ENCODE measurements at places on chromosomes 6 and 20.

GRCh38 chr6:11113038-11113437, 1.5 kb upstream of the ERVFRD-1 start:
- no peak for DNase-seq

DNA sequence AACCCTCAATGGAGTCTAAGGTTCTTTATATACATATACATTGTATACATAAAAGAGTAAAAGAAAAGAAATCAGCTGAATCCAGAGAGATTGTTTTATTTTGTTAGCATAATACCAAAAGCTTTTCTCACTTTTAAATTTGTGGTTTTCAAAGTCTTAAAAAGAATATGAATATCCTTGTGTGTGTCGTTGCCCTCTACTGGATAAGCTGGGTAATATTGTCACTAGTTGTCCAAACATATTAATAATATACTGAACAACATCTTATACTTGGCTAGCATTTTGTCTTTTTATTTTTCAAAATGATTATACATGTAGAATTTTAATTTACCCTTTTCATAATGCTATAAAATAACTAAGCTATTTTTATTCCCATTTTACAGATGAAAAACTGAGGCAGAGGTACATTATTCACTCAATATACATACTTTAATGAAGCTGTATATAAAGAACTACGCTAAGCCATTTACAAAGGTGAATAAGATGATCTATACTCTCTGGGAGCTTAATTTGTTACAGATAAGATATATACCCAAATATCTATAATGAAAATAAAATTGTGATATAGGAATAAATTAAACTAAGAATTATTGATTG, 531.7 kb downstream of the TFAP2B start:
- DNase-seq: no peak

GRCh38 chr6:109118337-109118736, 23.0 kb downstream of the CEP57L1 start:
- no peak for DNase-seq

GRCh38 chr6:37695857-37696219, 1.8 kb downstream of the MDGA1 start:
- no peak for DNase-seq

GRCh38 chr20:10469599-10469998, 34.5 kb downstream of the SLX4IP start:
- DNase-seq: peak; percentile 92

GRCh38 chr20:40744072-40744817, 55.2 kb upstream of the MAFB start:
- DNase-seq: no peak

DNA sequence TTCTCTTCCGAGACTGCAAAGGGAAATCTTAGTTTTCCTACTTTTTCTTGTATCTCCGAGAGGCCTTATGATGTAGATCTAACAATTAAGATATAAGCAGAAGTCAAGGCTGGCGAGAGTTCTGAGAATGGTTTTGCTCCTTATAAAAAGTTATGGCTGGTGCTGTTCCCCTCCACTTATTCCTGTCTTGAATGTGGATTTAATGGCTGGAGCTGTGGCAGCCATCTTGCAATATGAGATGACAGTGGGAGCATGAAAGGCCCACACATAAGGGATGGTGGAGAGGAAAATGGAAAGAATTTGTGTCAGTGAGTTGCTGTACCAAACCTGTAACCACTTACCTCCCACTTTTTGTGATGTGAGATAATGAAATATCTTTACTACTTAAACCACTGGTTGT, 124.6 kb upstream of the SLC22A23 start:
- no peak for DNase-seq

GRCh38 chr20:2755451-2756055, 44.9 kb downstream of the CPXM1 start:
- no peak for DNase-seq

GRCh38 chr6:23137611-23138010, 568.2 kb downstream of the HDGFL1 start:
- no peak for DNase-seq

DNA sequence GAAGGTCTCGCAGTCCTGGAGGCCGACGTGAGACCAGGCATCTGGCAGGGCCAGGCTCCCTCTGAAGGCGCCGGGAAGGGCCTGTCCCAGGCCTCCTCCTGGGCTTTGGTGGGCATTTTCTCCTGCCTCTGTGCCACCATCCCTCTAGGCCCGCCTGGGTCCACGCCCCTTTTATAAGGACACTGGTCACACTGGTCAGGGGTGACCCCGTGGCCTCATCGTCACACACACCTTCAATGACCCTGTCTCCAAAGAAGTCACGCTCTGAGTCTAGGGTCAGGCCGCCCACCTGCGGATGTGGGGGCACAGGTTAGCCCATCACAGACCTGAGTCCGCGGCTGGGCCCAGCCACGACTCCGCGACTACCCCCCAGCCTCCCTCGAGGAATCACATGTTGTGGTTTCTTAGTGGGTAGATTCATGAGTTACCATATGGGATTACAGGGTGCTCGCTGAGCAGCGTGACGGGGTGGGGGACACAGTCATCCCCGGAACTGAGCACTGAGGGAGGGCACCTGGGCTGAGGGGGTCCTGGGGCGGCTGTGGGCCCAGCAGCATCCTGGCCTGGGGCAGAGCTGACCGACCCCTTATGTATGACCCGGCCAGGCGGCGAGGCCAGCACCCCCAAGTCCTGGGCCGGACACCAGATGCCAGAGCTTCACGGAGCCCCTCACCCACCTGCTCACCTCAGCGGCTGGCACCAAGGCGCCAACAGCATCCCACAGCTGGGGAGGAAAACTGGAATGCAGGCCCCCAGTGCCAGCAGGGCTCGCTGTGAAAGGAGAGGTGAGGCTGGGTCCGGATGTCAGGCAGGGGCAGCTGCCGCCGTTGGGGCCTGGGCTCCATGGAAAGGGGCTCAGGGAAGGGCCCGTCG, 115.9 kb downstream of the DLL1 start:
- no peak for DNase-seq

DNA sequence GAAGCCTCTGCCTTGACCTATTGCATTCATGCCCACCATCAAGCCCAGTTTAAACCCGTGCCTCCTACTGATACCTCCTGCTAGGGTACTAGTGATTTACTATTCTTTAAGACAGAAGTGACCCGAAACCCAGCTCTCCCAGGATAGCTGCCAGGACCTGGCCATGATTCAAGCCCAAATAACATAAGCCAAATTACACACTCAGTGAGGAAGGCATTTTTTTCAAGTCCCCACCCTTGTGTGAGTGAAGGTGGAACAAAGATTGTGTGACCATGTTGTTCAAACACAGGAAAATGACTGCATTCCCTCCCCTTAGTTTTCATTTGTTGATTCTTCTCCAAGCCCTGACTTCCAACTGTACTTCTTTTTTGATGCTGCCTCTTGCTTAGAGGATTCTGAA, 3.7 kb upstream of the KAT14 start:
- DNase-seq: no peak

DNA sequence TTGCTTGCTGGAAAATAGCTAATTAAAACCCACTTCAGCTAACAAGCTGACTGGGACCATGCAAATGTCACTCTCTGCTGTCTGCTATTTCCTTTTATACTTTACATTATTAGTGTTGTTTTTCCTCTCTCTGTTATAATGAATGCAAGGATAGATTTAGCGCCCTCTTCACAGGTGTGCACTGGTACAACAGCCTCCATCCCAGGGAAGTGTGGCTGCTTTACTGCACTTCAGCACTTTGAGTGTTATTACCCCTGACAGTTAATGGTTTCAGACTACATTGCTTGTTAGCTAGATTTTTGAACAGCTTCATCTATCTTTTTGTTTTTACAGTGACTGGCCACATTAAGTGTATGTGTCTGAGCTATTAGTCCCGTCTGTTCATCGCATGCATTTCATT, 405.7 kb downstream of the RNF144B start:
- no peak for DNase-seq

DNA sequence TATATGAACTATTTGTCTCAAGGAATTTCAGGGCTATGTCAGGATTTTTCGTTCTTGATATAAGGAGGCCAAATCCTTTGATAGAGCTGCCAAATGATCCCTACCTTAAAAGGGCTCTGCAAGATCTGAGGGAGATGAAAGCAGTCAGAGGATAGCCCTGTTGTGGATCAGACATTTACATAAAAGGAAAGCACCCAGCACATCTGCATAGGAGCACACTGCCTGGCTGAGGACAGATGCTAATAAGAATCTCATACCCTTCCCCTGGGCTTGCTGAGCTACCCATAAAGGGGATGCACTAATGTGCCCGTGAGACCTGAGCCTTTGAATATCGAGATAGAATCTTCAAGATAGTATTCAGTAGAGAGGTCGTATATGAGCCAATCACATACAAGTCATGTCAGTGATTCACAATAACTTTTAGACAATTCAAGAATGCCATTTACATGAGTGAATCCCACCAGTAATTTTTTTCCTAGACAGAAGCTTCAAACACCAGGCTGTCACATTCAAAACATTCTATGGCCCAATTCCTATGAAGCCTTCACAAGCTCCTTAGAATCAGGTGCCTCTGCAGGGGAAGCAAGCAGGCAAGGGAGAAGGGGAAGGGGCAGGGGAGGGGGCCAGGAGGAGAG, 71.1 kb downstream of the STMND1 start:
- DNase-seq: no peak

- DNase-seq: no peak
Observed at GRCh38 chr6:147738099-147738498, 229.6 kb downstream of the SAMD5 start.

DNA sequence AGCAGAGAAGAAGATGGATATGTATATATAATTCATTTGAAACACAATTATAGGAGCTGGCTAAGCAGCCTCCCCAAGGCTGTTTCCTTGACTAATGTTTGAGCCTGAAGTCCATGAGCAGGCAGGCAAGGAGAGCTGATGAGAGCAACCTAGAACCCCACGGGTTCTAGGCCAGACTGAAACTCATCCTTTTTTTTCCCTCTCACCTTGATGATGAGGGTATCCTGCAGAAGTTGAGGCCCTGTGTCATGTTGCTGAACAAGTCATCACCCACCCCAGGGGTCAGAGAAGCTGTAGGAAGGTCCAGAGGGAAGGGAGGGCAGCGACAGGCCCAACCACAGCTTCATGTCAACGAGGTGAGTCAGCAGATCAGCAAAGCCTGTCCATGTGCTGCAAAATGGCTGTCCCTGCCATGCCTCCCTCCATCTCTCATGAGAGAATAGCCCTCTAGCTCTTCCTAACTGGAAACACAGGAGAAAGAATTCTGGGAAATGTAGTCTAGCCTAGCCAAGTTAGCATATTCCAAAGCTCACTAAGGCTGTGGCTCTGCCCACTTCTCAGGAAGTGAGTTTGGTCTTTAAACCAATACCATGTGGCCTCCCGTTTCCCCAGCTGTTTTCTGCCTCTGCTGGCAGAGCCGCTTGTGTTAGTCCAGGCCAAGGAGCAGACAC, 91.3 kb upstream of the DTNBP1 start:
- peak; percentile 57 for DNase-seq

DNA sequence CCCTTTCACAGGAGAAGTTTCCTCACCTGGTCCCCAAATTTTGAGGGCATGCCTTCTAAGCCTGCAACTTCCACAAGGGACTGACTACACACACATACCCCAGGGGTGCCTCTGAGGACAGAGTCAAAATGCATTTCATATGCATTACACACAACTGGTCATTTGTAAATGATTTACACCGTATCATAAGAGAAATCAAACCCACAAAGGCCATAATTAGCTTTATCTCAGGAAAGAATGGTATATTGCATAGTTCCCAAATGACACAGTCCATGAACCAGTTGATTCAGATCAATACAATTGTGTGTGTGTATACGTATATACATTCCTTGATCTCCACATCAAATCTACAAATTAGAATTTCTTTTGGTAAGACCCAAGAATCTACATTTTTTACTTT, 203.3 kb upstream of the PRDM1 start:
- DNase-seq: no peak

- peak; percentile 86 for DNase-seq
Observed at GRCh38 chr6:79724816-79725215, 93.7 kb downstream of the SH3BGRL2 start.

GRCh38 chr20:62879275-62880146, 17.9 kb upstream of the TCFL5 start:
- DNase-seq: no peak

GRCh38 chr6:18503206-18503592, 116.0 kb downstream of the RNF144B start:
- no peak for DNase-seq

GRCh38 chr20:23995905-23996666, 7.5 kb upstream of the GGTLC1 start:
- peak; percentile 63 for DNase-seq

GRCh38 chr6:158610319-158610968, 34.1 kb downstream of the DYNLT1 start:
- DNase-seq: no peak

GRCh38 chr6:48147051-48147450, 36.1 kb upstream of the PTCHD4 start:
- DNase-seq: no peak

- DNase-seq: no peak
Observed at GRCh38 chr20:61803915-61804751, 261.5 kb downstream of the TAF4 start.

DNA sequence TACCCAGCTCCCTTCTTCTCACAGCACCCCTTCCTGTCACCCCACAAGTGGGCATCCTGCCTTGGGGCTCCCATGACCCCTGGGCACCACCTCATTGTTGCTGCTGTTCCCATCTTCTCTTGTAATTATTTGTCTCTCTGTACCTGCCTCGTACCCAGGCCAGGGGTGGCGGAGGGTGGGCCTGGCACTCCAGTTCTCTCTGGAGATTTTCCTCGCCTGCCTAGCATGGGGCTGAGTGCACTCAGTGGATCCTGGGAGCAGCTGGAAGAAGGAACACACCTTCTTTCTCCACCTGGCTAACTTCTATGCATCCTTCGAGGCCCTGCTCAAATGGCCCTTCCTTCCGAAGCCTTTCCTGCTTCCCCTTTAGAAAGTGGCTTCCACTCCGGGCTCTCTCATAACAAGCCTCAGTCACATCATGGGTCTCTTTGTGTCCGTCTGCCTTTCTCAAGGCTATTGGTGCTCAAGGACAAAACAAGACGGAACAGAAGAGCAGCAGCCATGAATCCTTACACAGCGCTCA, 79.2 kb downstream of the SRC start:
- no peak for DNase-seq

DNA sequence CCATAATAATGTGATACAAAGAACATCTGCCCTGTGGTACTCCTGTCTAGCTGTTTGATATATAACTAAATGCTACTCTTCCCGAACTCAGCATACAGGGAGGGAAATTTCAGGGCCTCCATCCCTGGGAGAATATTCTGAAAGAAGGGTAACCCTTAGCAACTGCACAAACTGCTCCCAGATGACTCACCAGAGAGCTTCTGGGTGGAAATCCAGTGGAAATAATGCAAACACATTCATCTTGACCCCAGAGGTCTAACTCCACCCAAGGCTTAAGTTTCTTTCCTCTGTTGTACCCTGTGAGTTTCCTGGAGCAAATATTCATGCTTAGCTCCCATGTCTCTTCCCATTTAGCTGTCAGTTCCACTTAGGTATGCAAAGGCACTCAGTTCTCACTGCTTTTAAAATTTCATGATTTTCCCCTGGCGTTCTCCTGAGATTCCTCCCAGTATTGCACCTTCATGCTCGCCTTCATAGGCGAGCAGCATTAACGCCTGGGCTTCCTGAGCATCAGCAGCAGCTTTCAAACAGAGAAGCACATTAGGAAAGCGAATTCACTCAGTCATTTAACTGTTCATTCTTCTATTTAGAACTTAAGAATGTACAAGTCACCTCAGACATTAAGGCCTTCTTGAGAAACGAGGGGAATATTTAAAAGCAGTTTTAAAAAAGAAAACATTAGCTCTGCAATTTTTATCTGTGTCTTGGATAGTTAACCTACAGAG, 43.8 kb upstream of the LAMA4 start:
- DNase-seq: no peak
